ENCODE measurements at places on chromosomes 2 and 18.

DNA sequence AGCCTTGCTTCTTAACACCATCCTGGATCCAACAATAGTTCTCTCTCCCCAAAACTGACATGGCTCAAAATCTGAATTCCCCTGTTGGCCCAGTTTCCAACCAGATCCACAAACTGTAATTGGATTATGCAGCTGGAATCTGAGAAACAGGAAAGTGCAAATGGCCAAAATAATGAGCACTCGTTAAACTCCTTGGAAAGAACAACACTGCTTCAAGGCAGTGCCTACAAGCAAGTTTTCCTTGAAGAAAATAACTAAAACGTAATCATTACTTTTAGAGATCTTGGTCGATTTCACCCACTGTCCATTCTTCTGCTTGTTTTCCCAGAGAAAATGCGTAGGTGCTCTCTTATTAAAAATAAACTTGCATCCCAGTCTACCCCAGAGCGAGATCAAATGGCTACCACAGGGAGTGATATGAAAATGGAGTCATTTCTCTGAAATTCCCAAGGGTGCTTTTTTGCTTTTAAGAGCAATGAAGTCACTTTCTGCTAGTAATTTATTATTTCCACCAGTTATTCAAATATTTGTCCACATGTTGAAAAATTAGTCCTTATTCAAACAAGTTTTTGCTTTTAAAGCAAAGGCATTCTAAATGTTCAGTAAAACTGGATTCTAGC lies 264.2 kb downstream of the C1D start:
- no peak for DNase-seq

DNA sequence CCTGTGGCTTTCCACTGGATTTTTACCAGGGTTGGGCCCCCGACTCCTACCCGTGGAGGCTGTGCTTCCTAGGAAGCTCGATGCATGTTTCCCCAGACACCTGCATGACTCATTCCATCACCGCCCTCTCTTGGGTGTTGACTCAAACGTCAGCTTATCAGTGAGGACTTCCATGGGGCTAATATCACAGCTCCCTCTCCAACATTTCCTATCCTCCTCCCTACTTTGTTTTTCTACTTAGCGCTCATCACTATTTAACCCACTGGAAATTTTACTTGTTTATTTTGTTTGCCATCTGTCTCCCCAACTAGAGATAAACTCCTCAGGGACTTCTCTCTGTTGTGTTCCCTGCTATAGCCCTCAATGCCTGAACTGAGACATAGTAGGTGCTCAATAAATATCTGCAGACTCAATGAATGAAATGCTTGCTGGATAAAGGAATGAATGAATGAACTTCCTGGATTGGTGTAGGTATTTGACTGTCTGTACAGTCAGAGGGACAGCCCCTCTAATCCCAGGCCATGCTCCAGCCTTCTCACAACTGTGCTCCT lies 89.7 kb upstream of the MSH2 start:
- no peak for DNase-seq

GRCh38 chr18:53946594-53946993 lies 277.9 kb downstream of the MBD2 start:
- no peak for DNase-seq

DNA sequence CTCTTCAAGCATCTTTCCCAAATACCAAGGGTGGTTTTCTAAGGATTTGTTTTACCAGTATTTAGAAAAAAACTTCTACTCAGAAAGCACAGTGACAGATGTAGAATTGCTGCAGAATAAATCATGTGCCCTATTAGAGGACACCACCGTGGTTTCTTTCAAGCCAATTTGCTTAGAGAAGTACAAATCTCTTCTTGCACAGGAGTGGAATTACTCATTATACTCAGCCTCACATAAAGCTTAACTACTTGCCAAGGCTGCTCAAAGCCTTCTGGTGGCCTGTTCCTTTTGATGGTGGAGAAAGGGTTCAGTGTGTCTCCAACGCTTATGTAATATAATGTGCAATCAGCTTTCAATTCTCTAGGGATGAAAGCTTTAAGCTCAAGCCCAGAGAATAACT lies 66.5 kb upstream of the CTNNA2 start:
- DNase-seq: no peak

GRCh38 chr2:171889808-171890207 lies 4.2 kb downstream of the SLC25A12 start:
- DNase-seq: no peak

GRCh38 chr2:54208364-54209240 lies 47.4 kb downstream of the TSPYL6 start:
- no peak for DNase-seq

DNA sequence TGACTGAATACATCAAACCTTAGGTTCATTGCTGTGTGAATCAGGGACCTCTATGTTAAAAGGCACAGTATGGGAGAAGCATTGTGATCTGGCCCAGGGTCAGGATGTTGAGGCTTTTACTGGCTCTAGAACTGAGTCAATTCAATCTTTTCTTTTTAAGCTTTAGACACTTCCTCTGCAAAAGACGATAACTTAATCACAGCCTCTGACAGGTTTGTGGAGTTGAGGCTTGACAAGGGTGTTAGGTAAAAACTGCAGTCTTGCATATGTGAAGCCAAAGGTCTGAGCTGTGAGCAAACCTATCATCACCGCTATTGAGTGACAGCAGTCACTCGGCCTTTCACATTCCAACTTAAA lies 17.3 kb upstream of the ARHGAP25 start:
- DNase-seq: no peak
